ENCODE measurements at places on chromosomes 16 and 17.
A peak's percentile ranks its signal among the peaks of the same experiment; 100 is the strongest.

DNA sequence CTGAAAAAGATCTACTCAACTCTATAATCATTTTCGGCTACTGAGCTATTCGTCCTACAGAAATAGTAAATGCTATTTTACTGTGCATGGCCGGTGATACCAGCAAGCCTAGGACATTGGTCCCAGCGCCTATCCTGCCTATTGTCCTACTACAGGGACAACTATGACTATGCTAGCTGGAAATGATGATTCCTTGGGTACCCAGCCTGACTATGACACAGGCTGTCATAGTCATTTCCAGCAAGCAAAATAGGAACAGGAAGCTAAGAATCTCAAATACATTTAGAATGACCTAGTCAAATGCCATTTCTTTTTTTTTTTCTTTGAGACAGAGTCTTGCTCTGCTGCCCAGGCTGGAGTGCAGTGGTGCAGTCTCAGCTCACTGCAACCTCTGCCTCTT lies 33.7 kb upstream of the HSBP1 start:
- DNase-seq = no peak

DNA sequence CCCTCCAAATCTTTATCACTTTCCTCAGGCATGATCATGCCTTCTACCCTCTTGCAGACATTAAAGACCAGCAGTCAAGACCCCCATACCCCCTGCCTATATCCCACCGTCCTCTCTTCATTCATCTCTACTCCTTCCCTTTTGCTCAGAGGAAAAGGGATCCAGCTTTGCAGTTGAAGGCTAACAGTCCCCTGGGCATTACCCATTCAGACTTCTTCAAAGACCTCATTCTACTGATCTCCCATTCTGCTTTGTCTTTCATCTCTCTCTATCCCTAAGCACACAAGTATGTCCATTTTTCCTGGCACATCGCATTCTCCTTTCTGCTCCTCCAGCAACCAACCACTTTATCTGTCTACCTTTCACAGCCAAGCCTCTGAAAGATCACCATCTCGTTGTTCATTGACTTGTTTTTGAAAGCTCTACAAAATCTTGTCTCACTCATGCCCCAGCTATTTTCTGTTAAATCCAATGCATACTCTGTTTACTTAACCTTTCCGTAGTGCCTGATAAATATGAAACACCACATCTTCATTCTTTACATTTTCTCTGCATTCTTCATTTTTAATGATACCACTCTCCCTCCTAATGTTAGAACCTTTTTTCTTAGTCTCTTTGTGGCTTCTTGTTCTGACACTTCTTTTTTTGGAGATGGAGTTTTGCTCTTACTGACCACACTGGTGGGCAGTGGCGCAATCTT lies 14.1 kb upstream of the LCMT1 start:
- peak; percentile 54 for DNase-seq

GRCh38 chr16:79980650-79981521 lies 380.3 kb upstream of the MAF start:
- no peak for DNase-seq

- DNase-seq = no peak
These were observed 123.5 kb upstream of the ZFHX3 start for GRCh38 chr16:73171380-73171779.

DNA sequence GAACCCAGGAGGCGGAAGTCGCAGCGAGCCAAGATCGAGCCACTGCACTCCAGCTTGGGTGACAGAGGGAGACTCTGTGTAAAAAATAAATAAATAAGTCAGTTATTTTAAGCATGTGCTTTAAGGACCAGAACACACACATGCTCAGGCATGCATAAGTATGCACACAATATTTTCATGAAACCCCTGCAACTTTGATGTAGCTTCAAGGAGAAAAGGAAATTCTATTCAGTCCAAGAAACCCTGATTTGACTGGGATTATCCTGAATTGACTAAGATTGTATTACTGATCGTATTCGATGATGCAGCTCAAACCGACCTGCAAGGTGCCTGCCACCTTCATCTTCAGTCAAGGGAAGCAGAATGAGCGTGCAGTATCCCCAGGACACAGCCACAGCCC lies 841 bp downstream of the TEKT5 start:
- DNase-seq = no peak

DNA sequence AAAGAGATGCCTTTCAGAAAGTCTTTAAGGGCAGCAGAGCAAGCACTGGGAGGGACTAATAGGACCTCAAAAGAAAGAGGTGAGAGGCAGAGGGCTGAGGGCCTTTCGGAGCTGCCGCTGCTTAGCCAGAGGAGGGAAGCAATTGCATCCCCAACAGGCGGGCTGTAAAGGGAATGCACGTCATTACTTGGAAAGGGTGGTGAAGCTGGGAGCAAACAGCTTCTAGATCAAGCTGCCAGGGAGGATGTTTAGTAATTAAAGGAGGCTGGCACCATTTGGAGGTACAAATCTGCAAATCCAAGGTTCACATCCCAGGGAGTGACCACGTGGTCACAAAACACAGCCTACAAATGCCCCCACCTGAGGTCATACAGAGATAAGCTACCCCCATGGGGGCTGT lies 429.0 kb upstream of the RBFOX1 start:
- no peak for DNase-seq

DNA sequence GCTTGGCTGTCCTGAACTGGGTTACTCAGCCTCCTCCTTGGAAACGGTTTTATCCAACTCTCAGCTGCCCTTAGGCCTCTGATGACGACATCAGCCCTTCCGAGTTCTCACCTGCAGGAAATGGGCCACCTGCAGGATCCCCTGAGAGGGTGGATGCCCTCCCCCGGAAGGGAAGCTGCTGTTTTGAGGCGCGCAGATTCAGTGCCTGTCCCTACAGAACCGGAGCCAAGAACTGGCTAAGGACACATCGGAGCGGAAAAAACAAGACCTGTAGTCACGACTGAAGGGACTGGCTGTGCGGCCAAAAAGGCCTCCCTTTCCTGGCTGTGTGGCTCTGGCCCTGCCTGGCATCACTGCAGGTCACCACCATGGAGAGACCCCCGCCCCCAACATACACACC lies 11.7 kb upstream of the C16orf95 start:
- DNase-seq = no peak

GRCh38 chr17:16934133-16934795 lies 37.7 kb downstream of the TNFRSF13B start:
- no peak for DNase-seq

- no peak for DNase-seq
These were observed 235.7 kb downstream of the GSG1L start for GRCh38 chr16:27827765-27828164.

Data from cardiac fibroblast (primary cell).